ENCODE measurements at places on chromosomes 2 and 18.

DNA sequence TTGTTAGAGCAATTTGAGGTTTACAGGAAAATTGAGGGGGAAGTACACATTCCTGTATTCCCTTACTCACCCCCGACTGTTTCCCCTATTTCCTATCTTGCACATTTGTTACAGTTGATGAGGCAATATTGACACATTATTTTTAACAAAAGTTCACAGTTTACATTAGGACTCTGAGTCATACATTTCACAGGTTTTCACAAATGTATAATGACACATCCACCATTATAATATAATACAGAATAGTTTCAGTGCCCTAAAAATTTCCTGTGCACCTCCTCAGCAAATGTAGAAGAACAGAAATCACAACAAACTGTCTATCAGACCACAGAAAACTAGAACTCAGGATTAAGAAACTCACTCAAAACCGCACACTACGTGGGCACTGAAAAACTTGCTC is 160.6 kb upstream of the RMP24 start:
- DNase-seq: no peak

- peak; percentile 40 for DNase-seq
These were observed at the start of gene CYS1 for GRCh38 chr2:10079870-10080535. CYS1 (minus strand) TSS chr2:10080411; CDS start chr2:10080223, 188 bp downstream.

- peak; percentile 36 for DNase-seq
These were observed 145.1 kb downstream of the B3GNT2 start for GRCh38 chr2:62340994-62341484.

DNA sequence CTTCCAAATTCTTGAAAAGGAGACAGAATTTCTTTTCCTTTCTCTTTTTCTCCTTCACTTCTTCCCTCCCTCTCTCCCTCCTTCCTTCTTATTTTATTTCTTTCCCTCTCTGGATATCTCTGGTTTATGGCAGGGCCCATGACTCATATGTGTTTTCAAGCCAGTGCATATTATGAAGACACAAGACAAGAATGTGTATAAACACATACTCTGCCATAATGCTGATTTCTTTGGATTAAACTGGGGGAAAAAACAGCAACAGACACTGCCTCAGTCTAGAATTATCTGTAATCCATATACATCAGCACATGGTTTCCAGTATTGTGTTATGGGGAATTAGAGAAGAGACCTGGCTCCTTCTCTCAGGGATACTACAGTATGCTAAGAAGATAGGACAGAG is 82.8 kb upstream of the CPO start:
- no peak for DNase-seq

- DNase-seq: no peak
These were observed 1682.3 kb upstream of the PIK3C3 start for GRCh38 chr18:40272630-40273231.

GRCh38 chr2:235461763-235462414 is 32.0 kb upstream of the AGAP1 start:
- DNase-seq: no peak

Data from NCI-H82 (cell line).